ENCODE measurements at places on chromosomes 4 and X. TPM values are rescaled to one million over a fixed set of nuclear protein-coding genes. Genes with fewer than 3 reads are reported as not detected.

PARM1 gene
- polyA plus RNA-seq = 0.51 TPM

HSD17B13 gene
- 0.14 TPM for polyA plus RNA-seq

EFHC2 gene
- polyA plus RNA-seq = 1.1 TPM

CFAP47 gene
- not detected for polyA plus RNA-seq
